ENCODE measurements at places on chromosomes 11 and 22. TPM values are rescaled to one million over a fixed set of nuclear protein-coding genes. Genes with fewer than 3 reads are reported as not detected.

GRCh38 chr22:31977141-31977841 lies 33.0 kb downstream of the YWHAH start:
- ATAC-seq, result peak; percentile 85

DNA sequence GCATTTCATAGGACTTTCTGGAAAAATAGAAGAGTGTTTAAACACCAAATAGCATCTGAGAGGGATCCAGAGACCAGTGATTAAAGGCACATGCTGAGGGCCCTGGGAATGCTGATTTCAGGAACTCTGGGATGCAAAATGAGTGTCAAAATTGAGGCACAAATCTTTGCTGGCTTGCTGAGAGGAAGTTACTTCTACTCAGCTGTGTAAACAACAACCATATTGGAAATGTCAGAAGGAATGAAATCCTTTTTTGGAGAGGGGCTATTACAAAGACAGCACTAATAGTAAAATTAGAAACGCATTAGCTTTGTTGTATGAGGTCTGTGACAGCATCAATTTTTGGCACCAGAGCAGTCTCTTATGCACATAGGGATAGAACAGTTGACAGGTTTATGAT lies 267.8 kb upstream of the RAG2 start:
- ATAC-seq, result no peak

DNA sequence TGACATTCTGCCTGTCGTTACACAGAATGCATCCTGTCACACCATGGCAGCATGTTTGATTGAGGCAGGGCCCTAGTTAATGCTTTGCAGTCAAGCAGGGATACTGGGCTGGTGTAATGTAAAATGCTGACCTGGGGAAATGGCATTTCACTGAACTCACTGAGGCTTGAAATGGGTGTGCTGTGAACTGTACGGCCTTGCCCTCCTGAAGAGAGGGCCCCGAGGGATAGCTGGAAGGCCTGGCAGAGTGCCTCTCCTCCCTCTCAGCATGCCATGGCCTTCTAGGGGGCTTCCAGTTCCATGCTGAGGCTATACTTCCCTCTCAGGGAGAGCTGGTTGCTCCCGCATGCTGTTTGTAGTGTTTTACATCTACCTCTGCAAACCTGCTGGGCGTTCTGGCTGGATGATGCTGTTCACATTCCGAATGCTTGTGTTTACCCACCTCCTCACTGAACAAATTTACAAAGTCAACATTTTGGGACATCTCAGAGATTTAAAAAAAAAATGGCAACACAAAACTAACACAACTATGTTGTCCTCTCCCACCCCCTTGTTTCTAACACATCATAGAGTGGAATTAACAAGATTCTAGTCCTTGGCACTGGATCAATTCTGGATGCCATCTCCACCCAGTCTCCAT lies 416.7 kb upstream of the CADM1 start:
- no peak for ATAC-seq

APOL3 gene
- total RNA-seq, result 8.7 TPM

- ATAC-seq, result peak; percentile 27
Measured at GRCh38 chr11:120182790-120183491, 27.9 kb upstream of the OAF start.

DNA sequence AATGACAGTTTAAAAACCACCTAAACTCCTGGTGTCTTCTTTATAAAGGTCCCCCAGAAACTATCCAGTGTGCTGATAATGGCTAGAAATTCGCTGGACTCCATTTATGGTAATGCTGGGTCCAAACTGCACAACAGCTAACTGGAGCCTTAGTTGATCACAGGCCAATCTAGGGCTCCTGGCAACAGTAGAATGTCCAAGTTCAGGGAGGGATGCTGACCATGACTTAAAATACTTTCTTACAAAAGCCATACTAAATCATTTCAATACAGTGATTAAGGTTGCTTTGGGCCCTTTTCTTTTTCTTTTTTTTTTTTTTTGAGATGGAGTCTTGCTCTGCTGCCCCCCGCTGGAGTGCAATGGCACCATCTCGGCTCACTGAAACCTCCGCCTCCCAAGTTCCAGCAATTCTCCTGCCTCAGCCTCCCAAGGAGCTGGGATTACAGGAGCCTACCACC lies 14.5 kb upstream of the GAB2 start:
- ATAC-seq, result no peak

- ATAC-seq, result no peak
Measured at GRCh38 chr11:133520707-133521106, 11.6 kb downstream of the OPCML start.

DNA sequence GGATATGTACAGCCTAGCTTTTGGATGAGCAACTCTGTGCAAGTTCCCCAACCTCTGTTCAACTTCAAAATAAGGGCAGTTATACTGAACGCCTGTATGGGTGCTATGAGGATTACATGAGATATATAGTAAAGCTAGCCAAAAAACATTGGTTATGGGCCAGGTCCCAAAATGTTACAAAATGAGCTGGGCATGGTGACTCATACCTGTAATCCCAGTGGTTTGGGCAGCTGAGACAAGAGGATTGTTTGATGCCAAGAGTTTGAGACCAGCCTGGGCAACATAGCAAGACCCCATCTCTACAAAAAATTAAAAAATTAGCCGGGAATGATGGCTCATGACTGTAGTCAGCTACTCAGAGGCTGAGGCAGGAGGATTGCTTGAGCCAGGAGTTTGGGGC lies 118.4 kb downstream of the TEAD1 start:
- ATAC-seq, result peak; percentile 74

- no peak for ATAC-seq
Measured at GRCh38 chr22:46701262-46701661, 36.8 kb downstream of the CERK start.

DNA sequence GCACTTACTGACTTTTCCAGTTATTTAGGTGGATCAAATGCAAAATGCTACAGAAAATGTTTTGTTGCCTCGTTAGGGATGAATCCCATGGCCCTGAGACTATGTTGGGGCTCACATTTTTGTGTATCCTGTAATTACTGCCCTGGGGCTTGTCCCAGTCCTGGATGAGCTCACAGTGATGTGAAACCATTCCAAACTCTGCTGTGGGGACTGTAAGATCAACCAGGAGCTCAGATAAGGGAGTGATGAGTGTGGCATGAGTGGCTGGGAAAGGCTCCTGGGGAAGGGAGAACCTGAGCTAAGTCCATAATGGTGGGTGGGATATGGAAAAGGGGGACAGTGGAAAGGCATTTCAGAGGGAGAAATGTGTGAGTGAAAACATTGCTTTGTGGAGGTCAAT lies 54.0 kb downstream of the SLC5A1 start:
- no peak for ATAC-seq

GRCh38 chr11:93747122-93747521 lies 5.7 kb downstream of the C11orf54 start:
- ATAC-seq, result no peak

- ATAC-seq, result no peak
Measured at GRCh38 chr11:78266451-78266850, 77.7 kb downstream of the USP35 start.

- no peak for ATAC-seq
Measured at GRCh38 chr11:95886462-95886861, 37.4 kb downstream of the MTMR2 start.

Measured in esophagus mucosa (tissue), 1 donor.